Sigmoid colon (tissue), 7 donors: ENCODE measurements at places on chromosomes 5 and 9. TPM values are rescaled to one million over a fixed set of nuclear protein-coding genes. Genes with fewer than 3 reads are reported as not detected.

GRCh38 chr9:2262386-2263071 lies 247.4 kb downstream of the SMARCA2 start:
- no peak for DNase-seq
- no peak overlapping the region for H3K27ac ChIP-seq
- H3K4me1 ChIP-seq: no peaks in the 10 kb centered on the region
- H3K36me3 ChIP-seq: no peaks in the 10 kb centered on the region

DNA sequence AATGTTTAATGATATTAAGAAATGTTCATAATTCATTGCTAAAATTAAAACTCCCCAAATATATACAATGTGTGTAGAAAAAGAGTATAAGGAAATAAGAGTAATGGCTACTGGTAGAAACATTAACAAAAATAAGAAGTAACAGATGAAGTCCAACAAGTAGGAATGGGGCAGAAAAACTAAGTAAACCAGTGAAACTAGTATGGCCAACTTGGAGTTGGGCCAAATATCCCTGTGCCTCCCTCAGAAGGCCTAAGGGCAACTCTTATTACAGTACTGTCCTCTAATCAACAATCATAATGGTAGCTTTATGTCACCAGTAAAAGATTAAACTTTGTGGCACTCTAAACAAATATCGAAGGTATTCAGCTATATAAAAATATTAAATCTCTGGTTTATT lies 93.5 kb downstream of the SSBP2 start:
- no peak for DNase-seq
- no peak overlapping the region for H3K27ac ChIP-seq
- H3K36me3 ChIP-seq: no peaks in the 10 kb centered on the region
- no peak overlapping the region for H3K4me3 ChIP-seq
- H3K27me3 ChIP-seq: no peaks in the 10 kb centered on the region

DNA sequence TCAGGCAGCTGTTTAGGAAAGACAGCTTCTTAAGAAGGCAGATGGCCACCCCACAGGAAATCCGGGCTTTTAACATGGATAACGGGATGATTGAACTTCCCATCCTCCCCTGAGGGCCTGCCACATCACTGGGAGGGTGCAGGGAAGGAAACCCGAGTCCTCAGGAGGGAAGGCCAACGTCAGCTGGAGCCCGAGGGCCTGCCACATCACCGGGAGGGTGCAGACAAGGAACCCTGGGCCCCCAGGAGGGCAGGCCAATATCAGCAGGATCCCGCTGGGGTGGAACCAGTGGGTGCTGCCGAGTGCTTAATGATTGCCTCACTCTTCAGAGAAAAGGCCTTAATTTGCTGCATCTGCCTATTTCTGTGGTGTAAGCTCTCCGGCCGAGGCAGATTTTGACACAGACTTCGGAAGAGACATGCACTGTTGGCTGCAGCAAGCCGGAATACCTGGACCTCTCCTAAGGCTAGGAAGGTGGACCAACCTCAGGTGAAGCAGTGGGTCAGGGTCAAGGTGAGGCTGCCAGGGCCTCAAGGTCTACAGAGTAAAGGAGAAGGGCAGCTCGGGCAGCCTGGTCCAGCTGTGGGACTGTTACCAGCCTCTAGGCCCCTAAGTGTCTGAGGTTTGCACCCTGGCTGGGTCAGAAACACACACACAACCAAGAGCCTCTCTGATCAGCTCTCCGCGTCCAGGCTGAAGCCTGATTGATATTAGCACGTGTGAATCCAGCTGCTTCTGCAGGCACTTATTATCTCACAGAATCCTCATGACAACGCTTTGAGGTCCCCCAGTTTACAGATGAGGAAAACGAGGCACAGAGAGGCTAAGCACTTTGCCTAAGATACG lies 14.8 kb upstream of the COL5A1 start:
- no peaks in the 10 kb centered on the region for H3K36me3 ChIP-seq
- no peaks in the 10 kb centered on the region for H3K4me1 ChIP-seq
- no peaks in the 10 kb centered on the region for H3K27me3 ChIP-seq
- no peak overlapping the region for H3K27ac ChIP-seq
- peak; percentile 50 for DNase-seq

- DNase-seq: no peak
- H3K27ac ChIP-seq: no peak overlapping the region
- H3K36me3 ChIP-seq: no peaks in the 10 kb centered on the region
- no peaks in the 10 kb centered on the region for H3K27me3 ChIP-seq
These were observed 45.3 kb downstream of the PAM start for GRCh38 chr5:102800427-102800826.

DNA sequence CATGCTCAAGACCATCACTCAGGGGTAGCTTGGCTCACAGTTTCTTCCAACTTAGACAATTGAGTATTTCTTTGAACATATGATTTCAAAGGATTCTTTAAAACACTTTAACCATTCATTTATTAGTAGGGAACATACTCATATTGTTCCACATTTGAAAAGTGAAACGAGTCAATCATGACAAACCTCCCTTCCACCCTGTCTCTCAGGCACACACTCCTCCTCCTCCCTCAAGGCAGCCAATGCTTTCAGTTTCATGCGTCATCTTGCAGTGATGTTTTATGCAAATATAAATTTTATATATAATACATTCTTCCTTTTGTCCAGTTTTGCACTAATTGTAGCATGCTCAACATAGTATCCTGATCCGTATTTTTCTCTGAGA lies 126.0 kb upstream of the BOD1 start:
- H3K36me3 ChIP-seq: no peaks in the 10 kb centered on the region
- no peak overlapping the region for H3K4me3 ChIP-seq
- H3K27me3 ChIP-seq: peaks cover 3% of the 10 kb centered on the region
- H3K4me1 ChIP-seq: no peaks in the 10 kb centered on the region
- H3K27ac ChIP-seq: no peak overlapping the region
- DNase-seq: no peak

DNA sequence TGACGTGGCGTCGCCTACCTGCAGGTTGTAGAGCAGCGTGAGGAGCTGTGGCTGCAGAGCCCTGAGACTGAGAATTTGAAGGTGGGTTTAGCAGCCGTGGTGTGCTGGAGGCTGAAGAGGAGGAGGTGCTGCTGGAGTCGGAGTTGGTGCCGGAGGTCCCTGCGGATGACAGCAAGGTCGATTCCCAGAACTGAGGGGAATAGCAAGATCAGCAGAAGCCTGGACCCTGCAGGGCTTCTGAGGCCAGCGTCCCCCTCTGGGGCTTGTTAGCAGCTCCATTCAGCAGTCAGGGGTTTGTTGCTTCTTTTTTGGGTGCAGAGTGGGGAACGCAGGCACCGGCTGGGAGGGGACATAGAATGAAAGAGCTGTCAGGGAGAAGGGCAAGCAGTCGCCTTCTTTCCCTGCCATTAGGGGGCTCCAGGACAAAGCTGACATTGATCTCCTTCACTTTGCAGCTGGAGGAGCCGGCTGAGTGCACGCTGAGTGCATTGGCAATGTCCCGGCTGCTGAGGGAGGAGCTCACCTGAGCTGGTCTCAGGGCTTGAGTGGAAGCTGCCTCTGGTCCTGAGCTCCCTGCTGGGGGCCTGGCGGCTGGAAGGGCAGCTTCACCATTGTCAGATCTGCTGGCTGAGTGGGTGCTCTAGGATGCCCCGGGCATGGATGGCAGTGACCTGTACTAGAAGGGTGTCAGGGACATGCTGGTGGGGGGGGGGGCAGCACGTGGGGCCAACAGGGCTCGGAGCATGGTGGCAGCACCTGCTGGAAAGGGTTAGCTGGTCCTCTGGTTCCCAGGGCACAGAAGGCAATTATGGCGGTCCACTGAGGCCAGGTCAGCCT lies 20.8 kb downstream of the OBP2B start:
- H3K4me3 ChIP-seq: no peak overlapping the region
- no peaks in the 10 kb centered on the region for H3K36me3 ChIP-seq
- H3K27me3 ChIP-seq: peaks cover 8% of the 10 kb centered on the region
- no peak overlapping the region for H3K27ac ChIP-seq
- DNase-seq: peak; percentile 40

- no peaks in the 10 kb centered on the region for H3K27me3 ChIP-seq
- no peaks in the 10 kb centered on the region for H3K4me1 ChIP-seq
These were observed 182.4 kb downstream of the ACTL7B start for GRCh38 chr9:108673386-108673785.

GRCh38 chr5:123244458-123244857 lies 155.4 kb downstream of the PRDM6 start:
- no peaks in the 10 kb centered on the region for H3K36me3 ChIP-seq
- H3K27me3 ChIP-seq: no peaks in the 10 kb centered on the region
- H3K4me1 ChIP-seq: peaks cover 5% of the 10 kb centered on the region
- no peak for DNase-seq

- no peaks in the 10 kb centered on the region for H3K36me3 ChIP-seq
- DNase-seq: no peak
- peaks cover 25% of the 10 kb centered on the region for H3K4me1 ChIP-seq
- no peaks in the 10 kb centered on the region for H3K27me3 ChIP-seq
- no peak overlapping the region for H3K27ac ChIP-seq
These were observed 268.0 kb downstream of the ADAMTSL1 start for GRCh38 chr9:18741945-18742344.

- no peaks in the 10 kb centered on the region for H3K36me3 ChIP-seq
- no peak for DNase-seq
- peaks cover 10% of the 10 kb centered on the region for H3K4me1 ChIP-seq
These were observed 146.5 kb downstream of the PAM start for GRCh38 chr5:102901424-102902134.

GRCh38 chr5:173229382-173229959 lies 5.5 kb downstream of the NKX2-5 start:
- H3K27ac ChIP-seq: no peak overlapping the region
- H3K4me1 ChIP-seq: peaks cover 25% of the 10 kb centered on the region
- H3K4me3 ChIP-seq: no peak overlapping the region
- peaks cover 72% of the 10 kb centered on the region for H3K27me3 ChIP-seq
- no peak for DNase-seq

DNA sequence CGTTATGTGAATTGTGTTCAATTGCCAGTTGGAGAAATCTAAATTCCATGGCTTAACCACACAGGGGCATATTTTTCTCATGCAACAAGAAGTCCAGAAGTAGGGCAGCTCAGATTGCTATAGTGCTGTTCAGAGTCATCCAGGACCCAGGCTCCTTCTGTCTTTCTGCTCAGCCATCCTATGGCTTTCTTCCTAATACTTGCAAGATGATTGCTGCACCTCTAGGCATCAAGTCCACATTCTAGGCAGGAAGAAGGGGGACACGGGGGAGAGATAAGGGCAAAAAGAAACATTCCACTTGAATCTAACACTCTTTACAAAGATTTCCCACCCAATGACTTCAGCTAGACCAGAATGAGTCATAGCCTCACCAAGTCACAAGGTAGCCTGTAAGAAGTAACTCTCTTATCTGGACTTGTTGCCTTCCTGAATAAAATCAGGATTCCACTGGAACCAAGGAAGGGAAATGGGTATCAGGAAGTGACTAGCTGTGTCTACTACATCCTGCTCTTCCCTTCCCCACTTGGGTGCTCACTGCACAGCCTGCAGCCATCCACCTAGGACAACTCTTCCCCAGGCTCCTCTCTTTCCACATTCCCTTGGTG lies 5.3 kb downstream of the ERAP2 start:
- no peak for DNase-seq
- peaks cover 14% of the 10 kb centered on the region for H3K4me1 ChIP-seq
- H3K4me3 ChIP-seq: no peak overlapping the region
- H3K27me3 ChIP-seq: no peaks in the 10 kb centered on the region
- H3K27ac ChIP-seq: no peak overlapping the region

DNA sequence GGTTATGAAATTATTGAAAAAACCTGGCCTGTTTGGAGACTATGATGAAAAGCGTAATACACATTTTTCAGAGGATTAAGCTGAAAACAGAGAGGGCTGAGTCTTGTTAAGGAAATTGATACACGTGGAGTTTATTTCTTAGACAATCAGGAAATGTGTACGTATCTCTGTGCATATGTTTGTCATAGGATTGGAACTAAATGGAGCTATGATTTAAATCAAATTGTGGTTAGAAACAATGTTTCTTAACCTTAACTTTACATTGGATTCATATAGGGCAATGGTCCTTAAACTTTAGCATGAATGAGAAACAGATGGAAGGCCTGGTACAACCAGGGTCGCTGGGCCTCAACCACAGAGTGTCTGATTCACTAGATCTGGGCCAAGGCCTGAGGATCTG lies 451.6 kb downstream of the CDH18 start:
- no peak overlapping the region for H3K4me3 ChIP-seq
- H3K27ac ChIP-seq: no peak overlapping the region
- DNase-seq: no peak

DNA sequence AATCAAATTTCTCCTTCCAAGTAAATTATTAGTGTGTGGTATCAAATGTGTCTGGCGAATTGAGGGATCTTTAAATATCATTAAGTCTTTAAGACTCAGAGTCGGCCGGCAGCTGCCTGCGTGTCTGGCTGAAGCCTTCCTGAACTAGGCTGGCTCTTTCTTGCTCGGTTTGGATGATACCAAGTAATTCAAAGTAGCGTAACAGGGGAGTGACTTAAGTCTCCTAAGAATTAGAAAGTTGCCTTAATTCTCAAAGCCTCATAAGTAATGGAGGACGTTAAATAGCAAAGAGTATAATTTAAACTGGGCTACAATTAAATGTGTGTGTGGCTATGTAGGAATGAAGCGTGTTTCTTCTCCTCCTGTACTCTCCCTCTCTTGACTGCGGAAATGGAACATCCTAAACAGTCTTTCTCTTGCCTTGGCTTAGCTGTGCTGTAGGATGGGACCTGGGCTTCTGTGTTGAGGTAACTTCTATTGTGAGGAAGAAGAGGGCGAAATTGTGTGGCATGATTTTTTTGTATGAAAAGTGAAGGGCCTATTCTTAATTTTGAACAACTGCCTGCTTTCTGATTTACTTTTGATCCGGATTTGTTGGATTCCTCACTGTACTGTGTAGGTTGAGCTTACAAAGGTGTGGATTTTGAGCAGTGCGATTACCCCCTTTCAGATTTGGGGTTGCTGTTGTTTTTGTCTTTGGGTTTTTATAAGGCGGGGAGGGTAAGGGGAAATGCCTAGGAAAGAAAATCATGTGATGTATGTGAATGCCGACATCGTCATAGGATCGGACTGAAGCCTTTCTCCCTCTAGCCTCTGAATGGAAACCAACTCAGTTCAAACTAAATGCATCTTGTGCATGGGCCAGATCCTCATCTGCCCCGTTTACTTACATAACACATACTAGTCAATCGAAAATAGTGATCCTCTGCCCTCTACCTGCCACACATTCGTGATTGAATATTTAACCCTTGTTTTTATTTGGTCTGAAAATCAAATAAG lies 29.9 kb downstream of the CPEB4 start:
- H3K27ac ChIP-seq: peak overlapping the region; percentile 88
- peak; percentile 79 for DNase-seq
- H3K36me3 ChIP-seq: no peaks in the 10 kb centered on the region
- peaks cover 55% of the 10 kb centered on the region for H3K4me1 ChIP-seq
- no peaks in the 10 kb centered on the region for H3K27me3 ChIP-seq

Gene CEP72
- polyA plus RNA-seq: 7.1 TPM

Gene DEPDC1B
- 3.9 TPM for polyA plus RNA-seq

Gene IFNB1
- polyA plus RNA-seq: not detected

Gene NUDT12
- 13.6 TPM for polyA plus RNA-seq

Gene CLIC3
- 4.7 TPM for polyA plus RNA-seq

Gene BTNL8
- polyA plus RNA-seq: 32.2 TPM

Gene OTP
- polyA plus RNA-seq: not detected

Gene RAD23B
- 61.2 TPM for polyA plus RNA-seq

Gene GEMIN5
- 0.92 TPM for polyA plus RNA-seq

Gene CDC20B
- polyA plus RNA-seq: not detected

Gene PCDHGC5
- polyA plus RNA-seq: not detected
